Sigmoid colon (tissue), 7 donors: ENCODE measurements at places on chromosomes 4 and X. TPM values are rescaled to one million over a fixed set of nuclear protein-coding genes. Genes with fewer than 3 reads are reported as not detected.

- no peak for DNase-seq
Measured at GRCh38 chr4:89757154-89757719, 79.7 kb downstream of the SNCA start.

DNA sequence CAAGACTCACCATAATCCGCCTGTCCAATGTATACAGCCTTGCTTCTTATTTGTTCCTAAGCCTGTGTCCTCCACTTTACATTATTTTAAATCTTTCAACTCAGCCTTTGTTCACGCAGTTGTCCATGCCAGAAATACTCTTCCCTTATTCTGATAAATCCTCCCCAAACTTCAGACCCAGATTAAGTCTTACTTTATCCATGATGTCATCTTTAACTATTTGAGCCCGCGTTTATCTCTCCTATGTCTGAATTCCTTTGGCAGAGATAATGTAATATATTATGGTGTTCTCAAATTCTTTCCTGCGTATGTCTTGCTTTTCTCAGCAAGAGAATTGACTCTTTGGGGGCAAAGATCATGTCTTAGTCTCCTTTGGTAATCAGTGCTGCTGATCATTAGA is 129.6 kb downstream of the LUZP4 start:
- no peak for DNase-seq

Gene SLC6A8
- 60.7 TPM for total RNA-seq

Gene HS3ST1
- 1.1 TPM for total RNA-seq

DNA sequence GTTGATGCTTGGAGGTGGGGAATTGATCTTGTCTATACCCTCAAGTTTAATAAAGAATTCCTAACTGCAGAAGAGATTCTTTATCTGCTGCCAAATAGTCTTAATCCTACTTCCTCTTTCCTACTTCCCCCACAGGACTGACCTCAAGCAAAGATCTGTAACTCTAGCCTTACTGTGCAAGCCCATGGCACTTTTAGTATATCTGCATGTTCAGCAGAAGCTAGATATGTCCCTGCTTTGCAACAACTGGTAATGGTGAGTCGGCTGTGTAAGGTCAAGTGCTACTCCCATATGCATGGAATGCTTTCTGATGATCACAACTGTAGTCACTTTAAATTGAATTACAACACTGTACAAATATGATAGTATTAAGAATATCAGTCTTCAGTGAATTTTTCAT is 26.3 kb upstream of the PDS5A start:
- no peak for DNase-seq

DNA sequence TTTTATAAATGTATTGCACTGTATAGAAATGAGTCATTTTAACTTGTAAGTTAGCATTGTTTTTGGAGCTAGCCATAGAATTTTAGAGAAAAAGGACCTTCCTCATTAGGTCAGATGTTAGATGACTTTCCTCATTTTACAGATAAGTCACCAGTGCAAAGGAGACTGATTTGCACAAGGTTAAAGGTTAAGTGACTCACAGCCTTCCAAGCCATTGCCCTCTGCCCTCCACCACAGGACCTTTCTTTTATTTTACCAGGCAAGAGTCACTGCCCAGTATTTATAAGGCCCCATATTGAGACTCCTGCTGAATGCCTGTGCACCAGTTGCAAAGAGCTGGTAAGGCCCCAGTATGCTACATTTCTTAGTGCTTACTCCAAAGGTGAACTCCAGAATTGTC is 4.2 kb upstream of the ABCG2 start:
- no peak for DNase-seq

- DNase-seq = peak; percentile 86
Measured at GRCh38 chr4:13654162-13654797, 26.8 kb upstream of the BOD1L1 start.

Gene MAGEA11
- total RNA-seq = not detected

Gene CFP
- 10.0 TPM for total RNA-seq

DNA sequence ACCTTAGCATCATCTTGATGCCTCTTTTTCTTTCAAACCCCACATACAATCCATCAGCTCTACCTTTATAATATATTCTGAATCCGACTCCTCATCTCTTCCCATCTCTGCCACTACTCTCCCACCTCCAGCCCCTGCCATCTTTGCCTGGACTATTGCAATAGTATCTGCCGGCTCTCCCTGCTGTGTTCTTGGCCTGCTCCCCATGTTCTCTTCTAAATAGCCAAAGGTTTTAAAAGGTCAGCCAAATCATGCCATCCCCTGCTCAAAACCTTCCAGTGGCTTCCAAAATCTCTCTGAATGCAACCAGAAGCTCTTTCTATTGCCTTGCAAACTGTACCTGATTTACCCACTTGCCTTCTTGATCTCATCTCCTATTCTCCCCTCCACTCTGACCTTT is 266.0 kb downstream of the PTTG2 start:
- no peak for DNase-seq

Gene ARHGAP4
- total RNA-seq = 14.3 TPM

Gene HTRA3
- 49.6 TPM for total RNA-seq

- peak; percentile 97 for DNase-seq
Measured at GRCh38 chrX:49184294-49185281, 1.6 kb downstream of the PRICKLE3 start.

Gene SPANXB1
- not detected for total RNA-seq

- DNase-seq = no peak
Measured at GRCh38 chrX:30904186-30904585, 15.1 kb upstream of the TAB3 start.

GRCh38 chr4:102036619-102037376 is 246.3 kb downstream of the BANK1 start:
- DNase-seq = no peak

- DNase-seq = no peak
Measured at GRCh38 chr4:42048394-42048793, 58.1 kb downstream of the SLC30A9 start.

GRCh38 chr4:127469542-127469941 is 163.2 kb upstream of the INTU start:
- DNase-seq = no peak

GRCh38 chr4:163395055-163395454 is 51.4 kb downstream of the NPY5R start:
- DNase-seq = no peak

DNA sequence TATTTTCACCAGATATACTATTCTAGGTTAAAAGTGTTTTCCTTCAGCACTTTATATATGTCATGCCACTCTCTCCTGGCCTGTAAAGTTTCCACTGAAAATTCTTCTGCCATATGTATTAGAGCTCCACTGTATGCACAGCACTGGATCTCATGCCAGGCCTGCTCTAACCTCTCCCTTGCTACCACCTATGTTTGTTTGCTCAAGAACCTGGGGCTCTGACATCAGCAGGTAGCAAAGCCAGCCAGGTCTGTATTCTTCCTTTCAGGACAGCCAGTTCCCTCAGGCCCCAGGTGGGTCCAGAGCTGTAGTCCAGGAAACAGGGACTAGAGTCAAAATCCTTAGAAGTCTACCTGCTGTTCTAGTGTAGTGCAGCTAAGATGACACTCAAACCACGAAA is 19.1 kb upstream of the MUC7 start:
- no peak for DNase-seq

Gene TRAPPC2
- 22.7 TPM for total RNA-seq

DNA sequence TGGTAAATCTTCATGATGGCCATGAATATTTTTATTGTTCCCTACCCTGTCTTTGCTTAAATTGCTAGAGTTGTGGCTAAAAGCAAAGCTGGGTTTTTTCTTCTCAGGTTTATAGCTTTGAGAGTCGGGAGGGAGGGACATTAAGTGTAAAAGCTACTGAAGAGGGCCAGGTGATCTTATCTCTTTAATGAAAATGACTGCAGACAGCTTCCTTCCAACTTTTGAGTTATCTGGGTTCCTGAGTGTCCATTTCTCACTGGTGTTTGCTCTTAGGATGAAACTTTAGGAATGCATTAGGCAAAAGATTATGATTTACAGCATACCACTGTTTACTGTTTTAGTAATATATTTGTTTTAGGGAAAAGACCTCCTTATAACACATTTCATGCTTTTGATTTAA is 187.7 kb downstream of the SHROOM3 start:
- DNase-seq = no peak

DNA sequence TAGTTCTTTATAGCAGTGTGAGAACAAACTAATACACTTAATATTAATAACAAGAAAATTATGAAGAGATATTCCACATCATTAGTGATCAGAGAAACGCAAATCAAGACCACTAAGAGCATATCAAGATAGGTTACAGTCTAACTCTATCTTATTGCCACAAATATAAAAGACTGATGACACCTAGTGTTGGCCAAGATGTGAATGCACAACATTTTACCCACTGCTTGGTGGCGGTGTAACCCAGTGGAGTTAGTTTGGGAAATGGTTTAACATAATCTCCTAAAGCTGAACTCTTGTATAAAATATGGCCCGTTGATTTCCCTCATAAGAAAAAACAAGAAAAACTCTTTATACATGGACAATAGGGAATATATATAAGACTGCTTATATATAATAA is 92.4 kb downstream of the SLITRK2 start:
- DNase-seq = no peak

Gene RAB40AL
- total RNA-seq = 0.36 TPM

DNA sequence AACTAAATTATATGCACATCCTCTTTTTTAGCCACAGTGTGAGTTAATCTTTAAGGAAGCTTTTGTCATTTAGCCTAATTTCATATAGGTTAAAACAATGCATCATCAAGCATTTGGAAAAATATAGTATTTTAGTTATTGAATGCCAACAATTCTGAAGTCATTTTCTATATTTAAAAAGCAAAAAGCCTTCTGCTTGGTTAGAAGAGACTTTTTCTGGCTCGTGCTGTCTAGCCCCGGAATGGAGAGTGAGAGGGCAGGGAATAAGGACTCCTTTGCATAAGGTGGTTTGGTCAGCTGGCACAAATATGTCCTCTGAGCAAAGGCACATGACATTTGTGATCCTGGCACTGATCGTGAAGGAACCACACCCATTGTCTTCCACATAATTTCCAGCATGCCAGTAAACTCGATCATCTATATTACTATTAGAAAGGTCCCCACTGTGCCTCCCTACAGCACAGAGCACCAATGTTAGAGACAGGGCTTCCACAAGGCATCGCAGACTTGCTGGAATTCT is 393.7 kb upstream of the INTU start:
- DNase-seq = no peak

DNA sequence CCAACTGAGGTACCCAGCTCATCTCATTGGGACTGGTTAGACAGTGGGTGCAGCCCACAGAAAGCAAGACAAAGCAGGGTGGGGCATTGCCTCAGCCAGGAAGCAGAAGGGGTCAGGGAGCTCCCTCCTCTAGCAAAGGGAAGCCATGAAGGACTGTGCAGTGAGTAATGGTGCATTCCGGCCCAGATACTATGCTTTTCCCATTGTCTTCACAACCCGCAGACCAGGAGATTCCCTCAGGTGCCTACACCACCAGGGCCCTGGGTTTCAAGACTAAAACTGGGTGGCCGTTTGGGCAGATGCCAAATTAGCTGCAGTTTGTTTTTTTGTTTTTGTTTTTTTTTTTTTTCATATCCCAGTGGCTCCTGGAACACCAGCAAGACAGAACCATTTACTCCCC is 235.3 kb downstream of the TACR3 start:
- DNase-seq = no peak

Gene NAT8L
- 0.27 TPM for total RNA-seq

DNA sequence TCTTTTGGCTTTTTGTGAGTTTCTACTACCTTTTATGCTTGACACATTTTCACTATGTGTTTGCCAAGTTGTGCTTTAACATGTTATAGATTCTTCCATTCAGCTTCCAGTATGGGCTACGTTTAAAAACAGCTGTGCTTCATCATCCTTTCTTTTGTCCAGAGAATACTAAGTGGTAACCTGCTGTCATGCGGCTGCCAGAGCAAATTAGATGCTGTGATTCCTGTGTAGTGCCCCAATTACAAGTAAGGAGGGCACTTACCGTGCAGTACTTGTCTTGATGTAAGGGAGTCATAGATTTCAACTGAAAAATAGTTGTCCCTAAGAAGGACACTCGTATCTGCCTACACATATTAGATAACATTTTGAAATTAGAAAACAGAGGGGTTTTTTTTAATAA is 531.8 kb upstream of the GALNTL6 start:
- no peak for DNase-seq

Gene STS
- total RNA-seq = 6.9 TPM

GRCh38 chrX:20362268-20363267 is 95.9 kb upstream of the RPS6KA3 start:
- no peak for DNase-seq

- no peak for DNase-seq
Measured at GRCh38 chrX:140434347-140434746, 70.5 kb downstream of the SOX3 start.

Gene NHSL2
- 10.3 TPM for total RNA-seq

Gene SYN1
- total RNA-seq = 1.4 TPM

GRCh38 chr4:106614441-106614840 is 245.9 kb upstream of the GIMD1 start:
- DNase-seq = no peak

GRCh38 chr4:185787926-185788679 is 23.9 kb downstream of the SORBS2 start:
- DNase-seq = no peak

DNA sequence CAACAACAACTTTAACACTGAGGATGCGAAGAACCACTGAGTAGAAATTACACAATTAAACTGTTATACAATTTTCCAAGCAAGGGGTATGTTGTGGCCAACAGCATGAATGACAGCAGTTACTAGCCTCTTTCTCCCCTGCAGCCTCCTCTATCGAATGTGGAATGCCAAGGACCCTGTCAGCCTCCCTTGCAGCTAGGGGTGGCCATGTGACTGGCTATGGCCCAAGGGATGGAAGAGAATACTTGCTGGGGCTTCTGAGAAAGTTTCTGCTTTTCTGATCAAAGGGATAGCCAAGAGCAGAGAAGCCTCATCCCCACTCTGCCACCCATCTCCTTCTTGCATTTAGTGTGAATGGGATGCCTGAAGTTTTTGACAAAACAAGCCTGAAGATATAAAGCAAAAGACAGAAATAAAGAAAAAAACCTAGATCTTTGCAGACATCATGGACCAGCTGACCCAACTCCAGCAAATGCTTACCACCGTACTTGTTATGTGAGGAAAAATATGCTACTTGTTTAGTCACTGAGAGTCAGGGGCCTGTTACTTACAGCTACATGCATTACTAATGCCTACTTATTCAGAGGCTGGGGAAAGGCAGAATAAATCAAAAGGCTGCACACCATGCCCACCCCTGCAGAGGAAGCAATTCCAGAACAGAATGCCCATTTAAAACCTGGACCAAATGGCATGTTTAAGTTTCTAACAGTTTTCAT is 32.0 kb downstream of the DCTD start:
- peak; percentile 6 for DNase-seq

Gene MAGEB2
- total RNA-seq = not detected

DNA sequence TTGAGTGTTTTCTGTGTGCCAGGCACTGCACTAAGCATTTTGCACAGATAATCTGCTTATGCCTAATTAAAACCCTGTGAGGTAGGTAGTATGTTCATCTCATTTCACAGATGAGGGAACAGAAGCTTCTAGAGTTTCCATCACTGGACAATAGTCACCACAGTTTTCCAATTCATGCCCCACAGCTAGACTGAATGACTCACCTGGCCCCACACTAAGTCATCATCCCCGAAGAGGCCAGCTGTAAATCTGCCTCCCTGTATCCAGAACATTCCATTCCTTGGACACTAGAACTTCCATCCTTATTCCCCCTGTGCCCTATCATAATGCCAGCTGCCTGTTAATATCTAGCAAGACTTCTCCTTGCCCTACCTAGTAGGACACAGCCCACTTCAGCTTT is 40.9 kb upstream of the NYX start:
- DNase-seq = no peak

Gene PFKFB1
- 1.1 TPM for total RNA-seq

Gene MXRA5
- total RNA-seq = 5.4 TPM
